ENCODE measurements at places on chromosomes 3 and 15.

DNA sequence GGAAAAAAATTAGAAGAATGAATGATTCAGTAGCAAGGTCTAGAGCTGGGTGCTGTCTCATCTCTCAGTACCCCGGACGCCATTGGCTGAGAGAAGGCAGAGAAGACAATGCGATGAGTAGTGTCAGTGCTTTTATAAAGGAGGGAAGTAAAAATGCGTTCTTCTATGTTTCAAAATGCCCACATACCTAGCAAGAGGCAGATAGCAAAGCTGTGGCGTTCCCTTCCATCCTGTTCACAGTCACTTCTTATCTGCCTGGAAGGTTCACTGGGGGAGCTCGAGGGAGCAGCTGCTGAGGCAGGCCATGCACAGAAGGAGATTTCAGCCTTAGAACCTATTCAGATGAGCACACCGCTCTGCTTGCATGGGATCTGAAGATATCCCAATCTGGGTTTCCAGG is 234.0 kb downstream of the RPLP1 start:
- no peak for DNase-seq

GRCh38 chr3:63309768-63310167 is 31.7 kb downstream of the SYNPR start:
- no peak for DNase-seq

GRCh38 chr3:187920913-187921312 is 175.6 kb upstream of the BCL6 start:
- DNase-seq = no peak

GRCh38 chr3:9021271-9022009 is 58.2 kb upstream of the RAD18 start:
- DNase-seq = peak; percentile 12

GRCh38 chr3:186053954-186054791 is 54.7 kb downstream of the ETV5 start:
- DNase-seq = peak; percentile 49

GRCh38 chr15:83380682-83381081 is 66.5 kb upstream of the SH3GL3 start:
- DNase-seq = peak; percentile 56

- no peak for DNase-seq
Observed at GRCh38 chr3:88703501-88704059, 403.8 kb upstream of the EPHA3 start.

DNA sequence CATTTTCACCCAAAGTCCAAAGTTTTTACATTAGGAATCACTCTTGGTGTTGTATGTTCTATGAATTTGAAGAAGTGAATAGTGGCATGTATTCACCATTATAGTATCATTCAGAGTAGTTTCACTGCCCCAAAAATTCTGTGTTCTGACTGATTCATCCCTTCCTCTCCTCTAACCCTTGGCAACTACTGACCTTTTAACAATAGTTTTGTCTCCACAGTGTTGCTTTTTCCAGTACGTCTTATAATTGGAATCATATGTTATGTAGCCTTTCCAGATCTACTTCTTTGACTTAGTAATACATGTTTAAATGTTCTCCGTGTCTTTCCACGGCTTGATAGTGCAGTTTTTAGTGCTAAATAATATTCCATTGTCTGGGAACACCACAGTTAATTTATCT is 379.0 kb upstream of the SGO1 start:
- DNase-seq = no peak

DNA sequence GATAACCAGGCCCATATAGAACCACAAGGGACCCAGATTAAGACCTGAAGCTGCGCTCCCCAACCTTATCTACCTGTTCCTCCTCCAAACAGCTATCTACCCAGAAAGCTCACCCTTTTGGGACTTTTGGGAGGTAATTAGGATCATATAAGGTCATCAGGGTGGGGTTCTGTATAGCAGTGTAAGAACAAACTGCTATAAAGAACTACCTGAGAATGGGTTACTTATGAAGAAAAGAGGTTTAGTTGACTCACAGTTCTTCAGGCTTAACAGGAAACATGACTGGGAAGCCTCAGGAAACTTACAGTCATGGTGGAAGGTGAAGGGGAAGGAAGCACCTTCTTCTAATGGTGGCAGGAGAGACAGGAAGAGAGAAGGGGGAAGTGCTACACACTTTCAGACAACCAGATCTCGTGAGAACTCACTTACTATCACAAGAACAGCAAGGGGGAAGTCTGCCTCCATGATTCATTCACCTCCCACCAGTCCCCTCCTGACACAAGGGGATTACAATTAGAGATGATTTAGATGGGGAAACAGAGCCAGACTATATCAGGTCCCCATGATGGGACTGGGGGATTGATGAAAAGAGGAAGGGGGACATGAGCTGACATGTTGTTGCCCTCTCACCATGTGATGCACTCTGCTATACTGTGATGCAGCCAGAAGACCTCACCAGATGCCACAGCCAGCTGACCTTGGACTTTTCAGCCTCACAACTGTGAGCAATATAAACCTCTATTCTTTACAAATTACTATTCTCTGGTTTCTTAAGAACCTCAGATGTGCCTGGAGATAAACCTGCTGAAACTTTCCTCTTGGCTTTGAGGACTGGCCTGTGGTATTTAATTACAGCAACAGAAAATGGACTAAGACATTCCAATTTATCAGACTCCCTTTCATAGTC is 15.3 kb upstream of the FMN1 start:
- DNase-seq = no peak

DNA sequence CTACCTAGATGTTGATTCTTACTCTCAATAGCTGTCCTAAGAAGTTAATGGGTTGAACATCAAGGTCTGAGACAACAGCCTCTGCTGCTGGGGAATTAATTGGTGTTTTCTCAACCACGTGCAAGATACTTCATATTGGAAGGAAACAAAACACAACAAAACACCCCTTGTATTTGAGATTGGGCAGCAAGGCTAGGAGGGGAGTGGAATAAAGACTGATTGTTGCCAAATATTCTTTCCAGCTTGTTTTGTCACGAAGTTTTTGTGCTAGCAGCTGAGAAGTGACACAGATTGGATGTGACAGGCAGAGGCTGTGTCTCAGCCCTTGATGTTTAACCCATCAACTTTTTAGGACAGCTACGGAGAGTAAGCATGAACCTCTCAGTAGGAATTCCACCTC is 808.4 kb downstream of the IGSF11 start:
- DNase-seq = no peak

DNA sequence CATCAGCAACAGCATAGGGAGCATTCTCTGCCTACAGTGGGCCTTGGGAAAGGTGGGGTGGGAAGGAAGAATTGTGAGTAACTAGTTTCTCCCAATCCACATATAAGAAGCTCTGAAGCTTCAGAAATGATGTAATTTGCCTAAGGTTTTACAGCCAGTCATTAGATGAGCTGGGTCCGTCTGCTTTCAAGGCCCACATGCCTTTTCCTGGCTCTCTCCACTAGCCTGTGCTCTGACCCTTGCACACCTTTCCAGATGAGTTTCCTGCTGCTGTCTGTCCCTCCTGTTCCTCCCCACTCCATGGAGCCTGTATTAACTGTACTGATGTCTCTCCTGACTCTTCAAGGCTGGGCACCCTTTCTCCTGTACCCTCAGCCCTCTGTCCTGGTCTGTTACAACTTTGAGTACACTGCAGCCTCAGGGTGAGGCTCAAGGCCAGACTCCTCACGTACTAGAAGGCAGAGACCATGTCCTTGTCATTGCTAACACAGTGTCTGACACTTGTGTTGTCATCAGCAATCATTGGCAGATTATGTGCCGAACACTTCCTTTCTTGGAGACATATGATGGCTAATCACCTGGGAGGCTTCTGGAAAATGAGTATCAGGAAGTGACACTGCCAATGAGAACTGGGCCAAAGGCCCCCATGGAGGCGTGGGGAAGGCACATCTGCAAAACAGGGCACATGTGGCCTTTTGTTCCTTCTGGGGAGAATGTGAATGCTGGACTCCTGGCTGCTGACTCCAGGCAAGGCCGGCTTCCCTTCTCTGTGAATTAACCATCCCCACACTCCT is 6.6 kb downstream of the TM6SF1 start:
- DNase-seq = no peak

GRCh38 chr3:58173669-58174398 is 36.9 kb downstream of the DNASE1L3 start:
- peak; percentile 30 for DNase-seq

DNA sequence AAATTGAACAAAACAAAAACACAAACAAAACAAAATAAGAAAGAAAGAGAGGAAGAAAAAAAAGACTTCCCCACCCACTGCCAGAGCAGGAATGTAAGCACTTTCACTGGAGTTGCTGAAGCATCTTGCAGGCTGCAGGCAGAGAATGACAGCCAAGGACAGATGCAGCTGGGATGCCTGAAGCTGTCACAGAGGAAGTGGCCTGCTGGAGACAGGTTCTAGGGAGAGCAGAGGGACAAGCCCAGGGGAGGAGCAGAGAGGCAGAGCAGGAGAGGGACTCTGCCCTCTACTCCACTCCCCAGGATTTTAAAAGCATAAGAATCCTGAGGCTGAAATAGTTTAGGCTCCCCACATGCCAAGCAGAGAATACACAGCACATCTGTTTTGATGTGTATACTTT is 326.2 kb downstream of the TUSC7 start:
- peak; percentile 52 for DNase-seq

DNA sequence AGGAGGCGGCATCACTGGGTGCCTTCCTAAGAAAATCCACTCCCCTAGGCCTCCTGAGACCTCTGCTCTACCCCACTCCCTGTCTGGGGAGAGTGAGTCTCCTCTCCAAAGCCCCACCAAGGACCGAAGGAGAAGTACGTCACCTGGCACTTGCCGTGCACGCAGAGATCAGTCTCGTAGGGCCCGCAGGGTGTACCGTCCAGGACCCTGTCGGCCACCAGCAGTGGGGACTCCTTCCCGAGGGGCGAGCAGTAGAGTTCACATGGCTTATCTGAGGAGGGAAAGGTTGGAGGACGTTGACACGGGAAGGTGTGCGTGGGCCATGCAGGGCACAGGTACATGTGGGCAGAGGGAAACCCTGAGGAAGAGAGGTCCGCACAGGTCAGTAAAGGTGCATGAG is 232.9 kb downstream of the ADAMTS17 start:
- DNase-seq = no peak

DNA sequence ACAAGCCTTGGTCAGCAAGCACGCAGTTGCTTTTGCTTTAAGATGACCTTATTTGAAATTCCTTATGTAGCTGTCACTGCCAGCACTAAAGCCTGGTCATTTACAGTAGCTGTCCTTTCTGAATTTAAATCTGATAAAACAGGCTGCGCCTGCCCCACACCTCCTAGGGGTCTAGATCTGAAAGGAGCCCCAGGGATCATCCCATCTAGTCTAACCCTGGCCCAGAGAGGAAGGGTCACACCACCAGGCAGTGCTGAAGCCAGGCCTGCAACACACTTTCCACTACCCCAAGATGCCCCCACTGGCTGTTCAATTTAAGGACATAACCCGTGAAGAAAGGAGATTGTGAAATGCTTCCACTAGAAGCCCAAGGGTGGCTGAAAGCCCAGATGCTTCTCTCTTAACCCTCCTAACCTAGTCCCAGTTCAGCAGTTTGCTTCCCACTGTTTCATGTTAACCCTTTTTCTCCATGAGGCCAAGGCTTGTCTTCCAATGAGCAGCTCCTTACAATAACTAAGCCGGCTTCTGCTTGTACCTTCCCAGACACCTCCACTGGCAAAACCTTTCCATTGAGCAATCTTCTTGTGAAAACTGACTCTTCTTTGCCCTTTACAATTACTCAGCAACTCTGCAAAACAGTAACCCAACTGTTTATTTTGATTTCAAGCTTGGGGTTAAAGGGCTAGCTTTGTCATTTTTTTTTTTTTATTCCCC is 198.9 kb upstream of the LPP start:
- DNase-seq = peak; percentile 34

- DNase-seq = peak; percentile 62
Observed at GRCh38 chr15:101641129-101641764, 10.9 kb downstream of the TM2D3 start.

GRCh38 chr3:153268564-153269279 is 106.7 kb downstream of the RAP2B start:
- no peak for DNase-seq

- no peak for DNase-seq
Observed at GRCh38 chr15:51335087-51335486, 3.3 kb downstream of the CYP19A1 start.

GRCh38 chr3:38509732-38510131 is 13.6 kb downstream of the EXOG start:
- no peak for DNase-seq

DNA sequence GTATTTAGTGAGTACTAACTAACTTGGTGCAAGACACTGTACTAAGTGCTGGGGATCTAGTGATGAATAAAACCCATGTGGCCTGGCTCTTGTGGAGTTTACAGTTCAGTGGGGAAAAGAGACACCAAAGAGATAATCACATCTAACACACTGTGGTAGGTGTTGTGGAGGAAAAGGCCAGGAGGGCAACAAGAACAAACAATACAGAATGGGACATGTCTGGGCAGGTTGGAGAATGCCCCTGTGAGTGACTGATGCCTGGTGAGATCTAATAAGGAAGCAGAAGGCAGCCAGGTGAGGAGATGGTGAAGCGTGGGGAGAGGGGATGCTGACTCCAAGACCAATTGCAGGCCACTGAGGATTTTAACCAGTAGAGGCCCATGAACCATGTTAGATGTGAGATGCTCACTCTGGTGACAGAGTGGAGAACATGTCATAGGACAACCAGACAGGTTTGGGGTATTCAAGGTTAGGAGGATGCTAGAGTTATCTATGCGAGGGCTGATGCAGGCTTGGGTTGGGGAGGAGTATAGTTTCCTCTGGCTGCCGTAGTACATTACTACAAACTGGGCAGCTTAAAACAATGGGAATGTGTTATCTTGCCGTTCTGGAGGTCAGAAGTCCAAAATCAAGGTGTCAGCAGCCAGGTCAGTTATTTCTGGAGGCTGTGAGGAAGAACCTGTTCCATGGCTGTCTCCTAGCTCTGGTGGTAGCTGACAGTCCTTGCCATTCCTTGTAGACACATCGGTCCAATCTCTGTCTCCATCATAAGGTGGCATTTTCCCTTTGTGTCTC is 81.4 kb downstream of the ARNT2 start:
- DNase-seq = no peak

- no peak for DNase-seq
Observed at GRCh38 chr3:177279118-177279815, 82.0 kb upstream of the TBL1XR1 start.

GRCh38 chr3:120174811-120175539 is 80.7 kb upstream of the GSK3B start:
- DNase-seq = no peak

Data from fibroblast of skin of scalp (primary cell).